ENCODE measurements at places on chromosomes 11 and 22.

- no peak for DNase-seq
These were observed 10.1 kb downstream of the MCM5 start for GRCh38 chr22:35409783-35410662.

- no peak for DNase-seq
These were observed 110.2 kb downstream of the RBFOX2 start for GRCh38 chr22:35918456-35918855.

GRCh38 chr11:121711939-121712338 is 259.2 kb upstream of the SORL1-AS1 start:
- no peak for DNase-seq

- DNase-seq, result no peak
These were observed 378.3 kb downstream of the BRD1 start for GRCh38 chr22:49449377-49449776.

GRCh38 chr22:22764085-22764484 is 119.7 kb downstream of the GGTLC2 start:
- no peak for DNase-seq

- no peak for DNase-seq
These were observed 17.0 kb downstream of the XRCC6 start for GRCh38 chr22:41638124-41638523.

All from T-helper 2 cell (primary cell).